ENCODE measurements at places on chromosomes 12 and 14. TPM values are rescaled to one million over a fixed set of nuclear protein-coding genes. Genes with fewer than 3 reads are reported as not detected.

DNA sequence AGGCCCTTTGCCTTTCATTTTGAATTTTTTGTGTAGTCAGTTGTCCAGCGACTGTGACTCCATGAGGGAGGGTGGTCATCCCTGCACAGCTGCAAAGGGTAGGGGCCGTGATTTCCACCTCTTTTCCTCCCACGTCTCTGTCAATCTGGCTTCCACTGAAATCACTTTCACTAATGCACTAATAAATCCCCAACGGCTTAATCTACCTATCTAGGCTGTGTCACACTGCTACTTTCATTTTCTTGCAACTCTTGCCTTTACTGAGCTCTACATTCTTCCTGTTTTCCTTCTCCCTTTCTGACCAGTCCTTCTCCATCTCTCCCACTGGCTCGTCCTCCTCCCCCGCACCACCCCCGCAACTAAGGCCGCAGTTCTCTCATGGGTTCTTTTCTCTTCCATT, 212.3 kb upstream of the FOXN3 start:
- no peak for DNase-seq

DNA sequence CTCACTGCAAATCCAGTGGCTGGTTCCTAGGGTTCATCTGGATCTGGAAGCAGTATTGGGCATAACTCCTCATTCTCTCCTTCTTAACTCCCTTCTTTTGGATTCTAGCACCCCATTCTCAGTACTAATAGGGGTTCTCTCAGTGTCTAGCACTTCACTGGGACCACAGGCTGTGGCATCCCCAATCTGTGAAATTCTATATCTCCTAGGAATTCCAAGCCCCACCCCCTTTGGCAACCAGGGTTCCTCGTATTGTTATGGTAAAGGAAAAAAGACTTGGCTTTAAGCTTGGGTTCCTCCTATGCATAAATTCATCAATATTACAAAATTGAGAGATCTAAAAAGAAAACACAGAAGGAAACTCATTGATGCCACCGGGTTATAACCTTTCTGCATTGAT, 45.0 kb upstream of the FBXO21 start:
- DNase-seq: no peak

DNA sequence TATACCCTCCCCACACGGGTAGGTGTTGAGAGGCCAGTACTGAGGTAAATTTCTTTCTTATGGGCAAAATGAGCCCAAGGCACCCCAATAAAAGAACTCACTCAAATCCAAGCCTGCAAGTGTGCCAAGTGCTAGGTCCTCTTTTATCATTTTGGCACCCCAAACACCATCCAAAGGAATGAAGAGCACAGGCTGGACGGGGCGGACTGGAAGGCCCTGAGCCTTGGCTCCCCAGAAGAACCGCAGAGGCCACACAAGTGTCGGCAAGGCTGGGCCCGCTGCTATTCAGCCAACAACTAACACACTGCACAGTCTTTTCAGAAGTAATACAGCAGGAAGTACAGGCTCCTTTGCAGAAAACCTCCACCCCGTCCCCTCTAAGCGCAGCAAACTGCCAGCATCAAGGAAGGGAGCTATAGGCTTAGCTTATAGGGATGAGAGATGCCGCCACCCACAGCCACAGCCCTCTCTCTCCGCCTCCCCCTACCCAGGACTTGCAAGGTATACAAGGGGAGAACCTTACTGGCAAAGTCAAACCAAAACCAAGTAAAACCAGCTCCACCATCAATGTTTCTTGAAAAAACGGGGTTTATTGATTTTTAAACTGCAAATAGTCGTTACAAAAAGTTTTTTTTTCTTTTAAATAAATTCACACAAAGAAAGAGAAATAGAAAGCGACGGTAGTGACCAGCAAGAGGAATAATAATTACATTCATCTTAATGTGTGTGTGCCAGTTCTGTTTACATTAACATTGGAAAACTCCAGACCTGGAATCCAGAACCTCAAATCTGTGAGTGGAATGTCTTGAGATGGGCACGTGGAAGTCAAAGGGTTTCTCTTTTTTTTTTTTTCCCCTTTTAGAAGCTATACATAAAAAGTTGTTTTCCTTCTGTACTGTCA, 5.5 kb downstream of the ZFP36L1 start:
- DNase-seq: no peak

- no peak for DNase-seq
Measured at GRCh38 chr12:4213471-4213870, 60.1 kb upstream of the CCND2 start.

DNA sequence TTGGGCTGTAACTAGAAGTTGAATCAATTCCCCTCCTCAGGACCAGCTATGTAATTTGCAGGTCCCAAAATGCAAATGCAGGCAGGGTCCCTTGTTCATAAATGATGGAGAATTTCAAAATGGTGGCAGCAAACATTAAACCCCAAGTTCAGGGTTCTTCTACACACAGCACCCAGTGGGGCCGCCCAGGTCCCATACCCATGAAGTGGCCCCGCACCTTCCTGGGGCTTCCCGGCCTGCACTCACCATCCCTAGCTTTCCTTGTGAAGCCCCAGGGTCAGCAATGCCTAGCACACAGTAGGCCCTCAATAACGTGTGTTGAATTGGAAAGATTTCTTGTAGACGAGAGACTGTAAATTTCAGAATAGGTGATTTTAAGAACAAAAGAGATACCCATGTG, 76.0 kb downstream of the NTF3 start:
- DNase-seq: no peak

GRCh38 chr12:132537049-132537448, 47.1 kb downstream of the FBRSL1 start:
- DNase-seq: no peak

DNA sequence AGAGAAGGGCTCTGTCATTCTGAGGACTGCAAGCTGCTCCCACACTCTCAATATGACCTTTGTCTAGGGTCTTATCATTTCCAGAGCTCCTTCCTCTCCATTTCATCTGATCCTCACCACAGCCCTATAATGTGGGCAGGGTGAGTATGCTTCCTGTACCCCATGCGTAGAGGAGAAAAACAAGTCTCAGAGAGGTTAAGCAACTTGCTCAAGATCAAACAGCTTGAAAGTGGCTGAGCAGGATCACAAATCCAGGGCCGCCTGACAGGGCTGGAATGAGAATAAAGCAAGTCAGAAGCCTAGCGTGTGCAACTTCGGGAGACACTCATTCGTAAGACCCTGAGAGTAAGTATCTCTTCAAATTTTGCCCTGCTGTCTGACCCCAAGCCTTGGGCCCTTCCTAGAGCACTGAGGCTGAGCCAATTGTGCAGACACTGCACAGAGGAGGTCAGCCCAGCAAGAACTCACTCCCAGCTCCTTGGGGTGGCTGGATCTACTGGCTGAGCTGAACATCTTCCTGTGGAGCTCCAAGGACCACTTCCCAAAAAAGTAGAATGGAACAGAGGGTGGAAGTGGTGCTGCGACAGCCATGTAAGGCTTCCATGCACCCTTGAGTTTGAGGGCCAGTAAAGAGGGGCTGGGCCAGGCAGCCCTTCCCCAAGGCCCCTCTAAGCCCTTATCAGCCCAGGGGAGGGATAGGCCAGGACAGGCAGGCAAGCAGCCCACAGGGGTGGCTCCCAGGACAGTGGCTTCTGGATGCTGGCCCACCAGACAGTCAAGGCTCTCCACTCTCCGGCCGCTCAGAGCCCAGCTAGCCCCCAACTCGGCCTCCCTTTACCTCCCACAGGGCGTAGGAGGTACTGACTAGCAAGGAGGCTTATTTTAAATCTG, 10.5 kb downstream of the ZFP36L1 start:
- DNase-seq: no peak

GRCh38 chr12:7162691-7163114, 26.8 kb upstream of the PEX5 start:
- DNase-seq: peak; percentile 23

DNA sequence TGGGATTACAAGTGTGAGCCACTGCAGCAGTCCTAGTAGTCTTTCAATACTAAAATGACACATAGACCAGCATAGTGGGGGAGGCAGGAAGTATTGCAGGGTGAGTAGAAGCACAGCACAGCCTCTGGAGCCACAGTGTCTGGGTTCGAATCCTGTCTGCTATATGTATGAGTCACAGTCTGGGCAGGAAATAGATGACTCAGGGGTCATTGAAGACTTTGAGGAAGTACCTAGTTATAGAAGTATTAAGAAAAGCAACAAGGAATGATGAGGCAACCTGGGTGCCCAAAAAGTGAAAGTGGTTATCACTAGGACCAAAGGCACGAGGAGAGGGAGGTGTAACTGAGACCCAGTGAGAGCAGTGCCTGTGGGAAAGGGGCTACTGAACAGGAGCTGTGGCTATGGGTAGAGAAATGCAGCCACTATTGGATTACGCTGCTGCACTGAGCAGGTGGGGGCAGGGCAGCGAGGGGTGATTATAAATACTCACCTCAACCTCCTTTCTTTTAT, 124.0 kb downstream of the PDE3A start:
- DNase-seq: no peak

DNA sequence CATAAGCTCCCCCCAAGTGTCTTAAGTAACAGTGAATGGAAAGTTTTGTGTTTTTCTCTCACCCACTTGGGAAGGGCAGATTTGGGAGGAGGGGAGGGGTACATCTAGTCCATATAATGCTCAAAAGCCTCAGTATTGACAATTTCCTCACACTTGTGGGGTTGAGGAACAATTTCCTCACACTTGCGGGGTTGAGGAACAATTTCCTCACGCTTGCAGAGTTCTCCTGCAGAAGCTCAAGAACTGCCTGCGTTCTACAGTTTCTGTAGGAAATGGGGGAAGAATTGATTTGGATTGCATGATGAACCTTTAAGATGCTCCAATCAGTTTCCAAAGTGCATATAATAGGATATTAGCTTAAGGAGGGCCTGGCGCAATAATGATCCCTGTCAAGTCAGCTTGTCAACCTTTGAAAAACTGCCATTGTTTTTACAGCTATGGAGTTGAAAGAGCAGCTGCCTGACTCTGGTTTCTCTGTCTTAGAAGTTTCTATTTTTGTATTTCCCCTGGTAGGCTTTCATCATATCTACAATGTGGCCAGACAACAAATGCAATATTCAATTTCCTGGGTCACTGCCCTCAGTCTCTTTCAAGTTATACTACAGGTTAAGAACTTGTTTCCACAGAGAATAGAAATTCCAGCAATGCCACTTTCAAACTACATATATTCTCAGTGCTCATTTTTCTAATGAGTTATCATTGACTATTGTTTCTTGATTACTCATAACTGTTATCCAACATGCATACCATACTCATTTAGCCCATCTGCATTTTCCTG, 66.5 kb downstream of the PLEKHG7 start:
- peak; percentile 8 for DNase-seq

DNA sequence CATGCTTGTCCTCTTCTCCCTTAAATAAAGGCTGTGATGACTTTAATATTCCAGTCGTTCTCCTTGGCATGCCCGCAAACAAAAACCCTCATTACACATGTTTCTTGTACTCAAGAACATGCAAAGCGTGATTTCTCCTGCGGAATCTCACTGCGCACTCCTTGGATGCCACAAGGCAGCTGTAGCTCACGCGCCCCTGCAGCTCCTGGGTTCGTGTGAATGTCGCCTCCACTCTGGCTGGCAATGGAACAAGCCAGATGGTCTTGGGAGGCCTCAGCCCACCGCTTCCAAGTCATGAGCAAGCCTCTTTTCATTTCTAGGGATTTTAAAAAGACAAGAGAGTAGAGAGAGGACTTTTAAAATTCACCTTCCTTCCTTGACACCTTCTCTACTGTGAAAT, 403.8 kb downstream of the PCNX1 start:
- no peak for DNase-seq

DNA sequence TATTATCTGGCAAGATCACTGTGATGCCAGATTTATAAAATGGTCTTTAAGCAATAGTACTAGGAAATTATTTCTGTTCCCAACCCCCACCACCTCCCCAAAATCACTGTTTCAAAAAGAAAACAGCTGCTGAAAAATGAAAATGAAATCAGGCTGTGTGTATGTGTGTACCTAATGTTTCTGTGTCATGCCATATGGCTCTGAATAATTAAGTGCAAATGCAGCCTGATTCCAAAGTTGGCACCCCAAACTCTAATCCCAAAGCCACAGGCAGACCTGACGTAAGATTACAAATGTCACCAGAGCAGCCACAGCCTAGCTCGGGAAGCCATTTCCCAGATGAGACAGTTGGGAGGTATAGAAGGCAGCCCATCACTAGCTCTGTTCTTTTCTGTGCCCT, 175.5 kb downstream of the MED13L start:
- DNase-seq: no peak

DNA sequence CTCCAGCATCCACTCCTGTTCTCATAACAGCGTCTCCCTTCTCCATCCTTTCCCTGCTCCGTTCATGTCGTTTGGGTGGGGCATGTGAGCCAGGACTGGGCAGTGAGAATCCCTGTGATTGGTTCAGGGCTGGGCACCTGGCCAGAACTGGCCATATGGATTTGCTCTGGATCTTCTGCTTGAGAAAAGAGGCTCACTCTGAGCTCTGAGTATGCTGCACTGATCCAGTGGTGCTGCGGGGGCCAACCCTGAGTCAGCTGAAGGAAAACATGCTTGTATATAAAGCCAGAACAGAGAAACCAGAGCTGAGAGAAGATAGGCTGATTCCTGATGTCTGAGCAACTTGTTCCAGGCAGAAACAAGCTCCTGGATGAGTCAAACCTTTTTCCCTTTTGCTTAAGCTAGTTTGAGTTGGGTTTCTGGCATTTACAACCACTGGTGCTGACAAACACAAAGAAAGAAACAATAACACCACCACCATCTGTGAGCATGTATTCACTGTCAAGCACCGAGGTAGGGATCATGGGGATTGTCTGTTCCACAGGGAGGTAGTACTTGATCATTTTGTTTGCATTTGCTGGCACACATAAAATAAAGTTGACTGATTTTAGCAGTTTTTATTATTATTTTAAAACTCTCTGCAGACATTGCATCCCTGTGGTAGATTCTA, 14.0 kb upstream of the HPD start:
- DNase-seq: no peak

GRCh38 chr12:130161261-130162243, 712 bp upstream of the FZD10 start:
- no peak for DNase-seq

DNA sequence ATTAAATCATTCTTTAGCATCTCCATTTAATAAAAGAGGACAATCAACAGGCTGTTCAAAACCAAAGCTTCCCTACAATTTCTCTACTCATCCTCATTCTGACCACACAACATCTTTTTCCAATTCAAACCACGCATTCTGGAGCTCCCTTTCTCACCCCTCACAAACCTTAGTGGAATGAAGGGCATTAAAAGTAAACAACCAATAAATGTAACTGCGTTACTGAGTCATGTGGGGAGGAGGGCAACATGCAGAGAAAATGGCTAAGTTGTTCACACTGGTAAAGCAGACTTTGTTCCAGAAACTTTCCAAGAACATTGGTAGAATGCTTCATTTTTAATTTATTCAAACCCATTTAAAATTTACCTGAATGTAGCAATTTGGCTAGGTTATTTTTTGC, 19.6 kb downstream of the SOX5 start:
- DNase-seq: no peak

Gene SSTR1
- total RNA-seq: not detected

Gene TMEM233
- total RNA-seq: not detected

Gene ADAM20
- total RNA-seq: 0.83 TPM

Gene SMOC1
- 0.71 TPM for total RNA-seq

Gene NTS
- not detected for total RNA-seq

Gene ARL6IP4
- total RNA-seq: 137 TPM

Gene TDP1
- total RNA-seq: 63.7 TPM
